ENCODE measurements at places on chromosomes 13 and 19.

DNA sequence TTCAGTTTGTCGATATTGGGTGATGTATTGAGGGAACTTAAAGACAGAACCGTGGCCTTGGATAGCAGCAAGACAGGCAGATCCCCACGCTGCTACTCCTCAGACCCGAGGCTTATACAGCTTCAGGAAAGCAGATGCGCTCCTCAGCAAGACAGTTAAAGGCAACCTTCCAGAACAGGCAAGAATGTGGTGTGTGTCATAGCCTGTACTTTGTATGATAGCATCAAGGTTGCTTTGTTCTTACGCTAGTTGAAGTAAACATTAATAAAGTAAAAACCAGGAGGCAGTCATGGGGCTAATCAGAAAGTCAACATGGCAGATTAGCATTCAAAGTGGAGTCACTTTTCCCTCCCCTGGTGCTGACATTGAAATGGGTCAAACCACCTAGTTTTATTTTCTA is 473.2 kb downstream of the DCT start:
- DNase-seq = no peak

DNA sequence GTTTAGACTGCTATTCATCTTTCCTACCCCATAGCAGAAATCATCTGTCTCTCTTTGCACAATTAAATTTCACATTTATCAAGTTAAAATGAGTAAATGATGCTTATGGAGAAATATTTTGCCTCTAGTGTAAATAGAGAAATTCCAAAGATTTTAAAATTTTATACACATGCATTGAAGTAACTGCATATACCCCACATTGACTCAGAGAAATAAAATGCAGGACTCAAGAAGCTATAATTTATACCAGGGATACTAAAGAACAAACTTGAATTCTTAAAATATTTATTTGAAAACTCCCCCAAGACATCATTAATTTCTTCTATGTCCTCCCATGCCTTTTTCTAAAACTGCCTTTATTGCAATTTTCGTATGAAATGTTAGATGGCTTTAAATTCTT is 165.8 kb downstream of the DIAPH3 start:
- no peak for DNase-seq

DNA sequence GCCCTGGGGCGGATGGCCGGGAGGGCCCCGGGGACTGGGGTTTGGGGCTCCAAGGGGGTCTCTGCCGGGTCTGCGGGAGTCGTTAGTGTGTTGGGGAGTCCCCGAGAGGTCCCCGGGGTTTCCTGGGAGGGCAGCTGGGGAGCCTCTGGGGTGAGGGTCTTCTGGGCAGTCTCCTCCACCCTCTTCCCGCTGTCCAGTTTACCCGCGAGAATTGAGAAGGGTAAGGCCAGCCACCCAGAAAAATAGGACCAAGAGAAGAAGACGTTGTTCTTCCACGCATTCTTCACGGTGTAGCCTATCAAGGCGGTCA is 1.0 kb upstream of the ETFB start:
- DNase-seq = no peak

DNA sequence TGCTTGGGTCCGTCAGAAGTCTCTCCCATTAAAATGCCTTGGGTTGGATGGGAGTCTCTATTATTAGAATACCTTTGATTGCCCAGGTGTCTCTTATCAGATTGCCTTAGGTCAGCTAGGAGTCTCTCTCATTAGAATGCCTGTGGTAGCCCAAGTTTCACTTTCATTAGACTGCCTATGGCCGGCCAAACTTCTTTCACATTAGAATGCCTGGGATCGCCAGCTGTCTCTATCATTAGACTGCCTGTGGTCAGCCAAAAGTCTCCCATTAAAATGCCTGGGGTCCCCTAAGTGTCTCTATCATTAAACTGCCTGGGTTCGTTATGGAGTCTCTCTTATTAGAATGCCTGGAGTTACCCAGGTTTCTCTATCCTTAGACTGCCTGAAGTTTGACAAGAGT is 1476.7 kb downstream of the UQCRFS1 start:
- DNase-seq = no peak

- DNase-seq = no peak
Measured at GRCh38 chr19:42242069-42242511, 312 bp downstream of the GSK3A start.

DNA sequence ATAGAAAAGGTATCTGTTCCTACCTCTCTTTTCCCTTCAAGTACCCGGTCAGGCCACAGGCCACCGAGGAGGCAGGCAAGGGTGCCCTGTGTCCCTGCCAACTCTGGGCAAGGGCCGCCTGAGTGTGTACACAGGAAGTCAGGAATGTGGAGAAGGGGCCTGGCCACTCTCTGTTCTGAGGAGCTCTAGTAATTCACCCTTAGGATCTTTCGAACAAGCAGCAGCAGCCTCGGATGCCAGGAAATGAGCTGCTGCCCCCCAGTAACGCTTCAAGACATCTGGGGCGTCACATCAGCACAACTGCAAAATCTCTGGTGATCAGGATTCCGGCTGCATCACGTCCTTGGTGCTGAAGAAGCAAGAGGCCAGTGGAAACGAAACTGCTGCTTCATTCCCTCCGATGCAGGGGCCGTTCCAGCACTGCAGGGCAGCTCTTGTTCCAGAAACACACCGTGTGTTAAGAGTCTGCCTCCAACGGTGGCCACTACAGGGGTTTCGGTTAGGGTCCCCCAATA is 2.0 kb downstream of the RAB20 start:
- no peak for DNase-seq

DNA sequence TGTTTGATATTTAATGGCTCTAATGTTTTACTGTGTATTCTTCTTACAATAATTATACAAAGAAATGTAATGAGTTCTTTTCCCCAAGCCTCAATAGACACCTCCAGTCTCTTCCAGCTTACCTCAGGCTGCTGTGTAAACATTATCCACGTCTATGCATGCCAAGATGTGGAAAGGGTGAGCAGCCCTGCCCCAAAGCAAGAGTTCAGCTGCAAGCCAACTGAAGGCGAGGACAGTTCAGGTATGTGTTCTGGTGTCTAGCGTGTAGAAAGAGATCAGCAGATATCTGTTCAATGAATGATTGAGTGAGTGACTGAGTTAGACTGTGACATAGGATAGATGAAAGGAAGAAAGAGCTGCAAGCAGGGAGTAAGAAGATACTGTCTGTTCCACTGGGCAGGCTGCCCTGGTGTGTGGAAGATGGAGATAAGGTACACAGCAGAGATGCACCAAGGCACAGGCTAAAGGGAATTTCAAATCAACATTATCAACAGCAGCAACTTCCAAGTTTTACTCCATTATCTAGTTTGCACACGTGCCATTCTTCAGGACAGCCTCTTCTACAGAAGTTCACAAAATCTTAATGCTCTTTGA is 66.0 kb downstream of the LATS2 start:
- no peak for DNase-seq

DNA sequence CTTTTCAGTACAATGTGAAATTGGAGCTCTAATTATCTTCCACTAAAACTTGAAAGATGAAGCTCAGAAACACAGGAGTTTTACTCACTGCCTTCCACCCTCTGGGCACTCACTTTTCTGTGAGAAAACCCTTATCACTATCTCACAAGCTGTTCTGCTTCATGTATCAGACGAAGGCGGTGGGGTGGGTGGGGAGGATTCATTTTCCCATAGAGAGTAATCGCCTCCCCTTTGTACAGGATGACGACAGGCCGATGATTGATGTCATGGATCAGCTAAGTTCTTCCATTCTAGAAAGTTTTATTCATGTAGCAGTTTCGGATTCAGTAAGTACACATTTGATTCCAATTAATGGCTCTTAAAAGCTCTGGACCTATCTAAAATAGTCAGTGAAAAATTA is 139.9 kb downstream of the ZAR1L start:
- DNase-seq = no peak

DNA sequence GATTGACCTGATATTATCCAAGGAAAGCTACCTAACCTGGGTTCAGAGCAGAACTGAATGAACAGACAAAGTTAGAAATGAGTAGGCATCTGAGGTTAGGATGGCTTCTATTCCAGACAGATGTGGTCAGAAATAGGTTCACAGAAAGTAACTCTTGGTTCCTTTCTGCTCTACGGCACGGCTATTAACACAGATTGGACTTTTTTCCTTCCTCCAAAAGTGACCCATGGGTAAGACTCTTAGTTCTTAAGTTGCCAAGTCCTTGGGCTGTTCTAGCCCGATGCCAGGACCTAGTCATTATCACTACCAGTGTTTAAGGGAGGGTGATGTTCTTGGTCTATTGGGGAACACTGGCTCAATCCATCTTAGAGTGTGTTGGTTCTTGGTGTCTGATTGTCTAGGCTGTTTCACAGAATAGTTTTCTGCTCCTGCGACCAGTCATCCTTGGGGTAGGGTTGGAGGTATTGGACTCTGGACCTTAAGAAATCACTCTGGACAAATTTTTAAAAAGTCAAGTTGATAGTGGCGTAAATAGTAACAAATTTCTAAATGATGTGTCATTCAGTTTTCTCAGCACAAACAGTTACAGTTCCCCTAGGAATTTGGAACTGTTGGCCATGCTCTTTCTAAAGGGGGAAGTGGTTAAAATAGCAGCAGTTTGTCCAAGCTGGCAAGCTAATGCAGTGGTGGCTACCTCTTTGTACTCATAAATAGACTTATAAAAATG is 60.1 kb upstream of the MYCBP2 start:
- DNase-seq = peak; percentile 43

- DNase-seq = no peak
Measured at GRCh38 chr19:58166708-58167280, 16.1 kb upstream of the ZNF274 start.

- no peak for DNase-seq
Measured at GRCh38 chr13:42575938-42576337, 2.0 kb downstream of the TNFSF11 start.

Data from CD14-positive monocyte (primary cell).